Stimulated activated CD4-positive, alpha-beta T cell treated with anti-CD3 and anti-CD28 coated beads, Interleukin-15, amount 100 ng/mL, for 48 hours (primary cell): ENCODE measurements at places on chromosomes 4 and X.

DNA sequence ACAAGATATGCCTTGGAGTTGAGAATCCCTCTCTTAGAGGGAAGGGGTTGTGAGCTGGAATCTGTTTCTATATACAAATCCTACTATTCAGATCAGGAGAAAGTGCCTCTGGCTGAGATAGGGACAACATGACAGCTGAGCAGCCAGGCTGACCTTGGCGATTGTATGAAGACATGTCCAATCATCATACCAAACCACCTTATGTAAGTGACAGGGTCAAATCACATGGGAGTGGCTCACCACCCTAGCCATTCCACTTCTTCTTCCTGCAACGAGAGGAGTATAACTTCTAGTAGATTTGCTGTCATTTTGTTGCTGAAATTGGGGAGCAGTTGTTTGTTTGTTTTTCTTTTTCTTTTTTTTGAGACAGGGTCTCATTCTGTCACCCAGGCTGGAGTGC lies 48.3 kb upstream of the TMEM150C start:
- no peak for DNase-seq

- no peak for DNase-seq
Measured at GRCh38 chrX:43564953-43565352, 91.1 kb upstream of the MAOA start.

GRCh38 chrX:45022150-45022549 lies 149.2 kb downstream of the KDM6A start:
- no peak for DNase-seq

GRCh38 chr4:143961075-143961474 lies 55.7 kb upstream of the GYPE start:
- DNase-seq: no peak

DNA sequence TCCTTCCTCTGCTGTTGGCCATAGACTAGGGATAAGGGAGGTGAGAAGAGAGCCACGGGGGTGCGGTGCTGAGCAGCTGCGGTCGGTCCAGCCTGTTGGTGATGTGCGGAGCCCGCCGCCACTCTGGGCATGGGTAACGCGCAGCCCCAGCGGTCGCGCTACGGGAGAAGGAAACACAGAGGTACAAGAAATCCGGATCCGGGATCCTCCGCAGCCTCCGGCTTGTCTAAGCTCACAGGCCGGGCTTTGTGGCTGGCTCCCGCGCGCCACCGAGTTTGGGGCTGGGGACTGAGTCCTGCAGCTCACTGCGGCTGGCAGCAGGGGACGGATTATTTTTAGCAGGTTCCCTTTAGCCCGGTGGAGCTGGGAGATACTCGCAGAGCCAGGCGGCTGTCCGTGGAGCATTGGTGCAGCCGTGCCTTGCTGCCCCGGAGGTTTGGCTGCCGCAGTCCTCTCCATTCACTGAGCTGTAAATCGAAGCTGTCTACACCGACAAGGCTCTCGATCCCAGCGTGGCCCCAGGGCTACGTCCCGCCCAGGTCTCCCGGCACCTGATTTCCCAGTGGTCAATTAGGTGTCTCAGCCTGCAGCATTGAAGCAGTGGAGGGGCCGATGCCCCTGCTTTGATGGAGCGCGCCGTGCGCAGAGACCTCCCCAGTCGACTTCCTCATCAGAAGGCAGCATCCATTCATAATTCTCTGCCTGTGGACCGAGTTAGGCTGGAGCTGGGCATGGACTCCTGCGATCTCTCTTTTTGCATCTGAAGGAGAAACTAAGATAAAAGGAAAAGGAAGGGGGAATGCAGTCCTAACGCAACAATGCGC lies 81.9 kb upstream of the SCML1 start:
- DNase-seq: no peak

- no peak for DNase-seq
Measured at GRCh38 chrX:72641611-72642010, 69.0 kb upstream of the HDAC8 start.

DNA sequence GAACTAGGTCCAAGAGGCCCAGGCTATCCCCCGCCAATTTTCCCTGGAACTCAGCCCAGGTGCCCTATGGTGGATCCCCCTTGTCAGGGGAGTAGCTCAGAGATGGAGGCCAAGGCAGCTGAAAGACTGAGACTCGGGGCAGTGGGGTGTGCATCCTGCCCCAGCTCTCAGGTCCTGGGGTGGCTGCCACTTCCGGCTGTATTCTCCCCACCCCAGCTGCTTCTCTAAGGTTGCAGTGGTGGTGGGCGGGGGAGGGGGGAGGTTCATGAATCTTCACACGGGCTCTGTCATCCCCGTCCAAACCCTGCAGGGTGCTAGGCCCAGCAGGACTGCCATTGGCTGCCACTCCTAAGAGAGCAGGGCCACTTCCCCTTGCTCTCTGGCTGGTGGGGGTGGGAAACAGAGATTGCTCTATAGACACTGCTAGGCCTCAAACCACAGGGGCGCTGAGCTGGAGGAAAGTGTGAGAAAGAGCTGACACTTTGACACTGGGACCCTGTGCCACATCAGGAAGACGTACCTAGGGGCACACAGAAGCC lies 1.5 kb downstream of the SASH3 start:
- DNase-seq: peak; percentile 79

- no peak for DNase-seq
Measured at GRCh38 chr4:121726642-121727268, 30.0 kb upstream of the ANXA5 start.

GRCh38 chr4:15213302-15213970 lies 211.2 kb downstream of the CPEB2 start:
- DNase-seq: no peak

- no peak for DNase-seq
Measured at GRCh38 chr4:166165829-166166420, 292.9 kb downstream of the TLL1 start.

GRCh38 chr4:19722404-19722803 lies 529.3 kb upstream of the SLIT2 start:
- DNase-seq: no peak

- DNase-seq: no peak
Measured at GRCh38 chrX:40449956-40450706, 130.6 kb upstream of the ATP6AP2 start.

DNA sequence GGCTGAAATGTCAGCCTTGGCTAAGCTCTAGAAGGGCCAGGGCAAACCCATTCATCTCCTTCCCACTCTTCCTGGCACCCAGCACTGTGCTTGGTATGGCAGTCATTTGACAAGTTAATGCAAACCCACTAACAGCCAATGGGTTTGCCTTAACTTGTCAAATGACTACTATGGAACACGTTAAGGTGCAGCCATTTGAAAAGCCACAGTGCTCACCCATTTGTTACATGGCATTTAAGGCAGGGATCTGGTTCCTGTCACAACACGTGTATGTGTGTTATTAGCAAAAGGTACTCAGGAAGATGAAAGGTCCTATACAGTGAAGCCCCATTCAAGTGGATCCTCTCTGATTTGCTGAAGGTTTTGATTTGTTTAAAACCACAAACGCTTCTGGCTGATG lies 7.2 kb downstream of the CRMP1 start:
- DNase-seq: no peak

DNA sequence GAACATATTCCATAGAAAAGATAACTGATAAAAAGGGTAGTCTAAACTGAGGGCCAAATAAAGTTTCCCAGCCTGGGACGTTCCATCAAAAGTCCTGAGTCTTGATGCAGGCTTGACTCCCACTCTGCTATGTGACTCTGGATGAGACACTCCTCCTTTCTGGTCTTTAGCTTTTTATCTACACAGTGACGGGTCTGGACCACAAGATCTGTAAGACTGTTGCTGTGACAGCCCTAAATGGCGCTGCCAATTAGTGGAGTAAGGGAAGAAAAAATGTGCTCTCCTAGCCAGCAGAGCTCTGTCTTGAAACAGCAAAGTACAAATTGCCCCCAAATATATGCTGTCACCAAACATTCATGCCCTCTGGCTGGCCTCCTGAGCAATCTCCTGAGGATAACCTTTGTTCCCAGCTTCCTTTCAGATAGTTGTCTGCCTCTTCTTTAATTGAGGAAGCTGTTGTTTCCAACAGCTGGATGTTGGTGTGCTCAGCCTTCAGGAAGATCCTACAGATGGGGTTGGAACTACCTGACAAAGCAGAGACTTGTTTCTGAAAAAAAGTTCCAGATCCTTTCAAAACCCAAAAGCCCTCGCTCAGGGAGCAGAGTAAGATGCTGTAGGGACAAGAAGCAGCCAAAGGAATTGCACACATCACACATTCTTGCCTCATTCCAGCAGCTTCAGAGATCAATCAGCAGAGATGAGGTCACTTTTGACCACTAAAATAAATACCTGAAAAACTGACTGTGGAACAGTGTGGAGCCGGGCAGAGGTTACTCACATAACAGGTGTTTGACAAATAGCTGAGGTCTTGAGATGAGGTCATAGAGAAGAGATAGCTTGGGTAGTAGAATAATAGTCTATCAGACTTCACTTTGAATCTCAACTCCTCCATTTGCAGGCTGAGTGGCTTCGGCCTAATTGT lies 383.4 kb upstream of the FGF13 start:
- no peak for DNase-seq

DNA sequence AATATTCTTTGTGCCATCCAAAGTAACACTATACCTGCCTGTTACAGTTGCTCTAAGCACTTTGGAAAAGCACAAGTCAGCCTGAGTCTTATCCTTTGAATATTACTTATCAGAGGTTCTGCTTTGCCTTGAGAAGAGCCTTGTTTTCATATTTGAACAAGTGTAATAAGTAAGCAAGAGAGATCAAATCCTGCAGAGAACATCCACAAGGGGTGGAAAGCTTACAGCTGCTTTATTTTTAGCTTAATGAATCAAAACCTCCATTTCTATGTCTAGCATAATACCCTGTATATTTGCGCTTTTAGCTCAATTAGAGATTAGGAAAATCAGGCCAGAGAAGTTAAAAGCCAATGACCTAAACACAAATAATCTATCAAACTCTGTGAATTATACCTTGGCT lies 139.8 kb downstream of the CDS1 start:
- no peak for DNase-seq

DNA sequence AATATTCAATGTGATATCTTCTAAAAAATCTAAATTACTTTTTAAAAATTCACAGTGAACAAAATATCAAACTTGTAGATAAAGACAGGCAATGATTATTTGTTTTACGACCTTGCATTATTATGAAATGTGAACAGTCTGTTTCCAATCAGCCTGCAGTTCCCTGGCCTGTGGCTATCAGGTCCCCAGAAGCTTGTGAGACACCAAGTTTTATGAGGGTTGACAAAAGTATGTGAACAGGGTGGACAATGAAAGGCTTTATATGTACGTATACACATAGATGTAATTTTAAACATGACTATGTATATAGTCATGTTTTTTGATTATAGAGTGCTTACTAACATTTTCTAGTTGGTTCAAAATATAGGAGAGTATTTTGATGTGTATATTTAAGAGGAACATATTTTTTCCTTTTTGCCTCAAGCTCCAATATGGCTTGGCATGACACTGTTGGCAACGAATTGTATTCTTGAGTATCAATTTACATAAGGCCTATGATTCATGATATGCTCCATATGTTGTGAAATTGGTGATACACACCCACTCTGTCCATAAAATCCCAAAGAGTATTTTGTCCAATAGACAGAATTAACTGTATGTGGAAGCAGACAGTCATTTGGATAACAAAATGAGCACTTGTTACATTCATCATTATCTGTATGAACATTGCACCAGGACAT lies 55.7 kb downstream of the BTC start:
- no peak for DNase-seq

- no peak for DNase-seq
Measured at GRCh38 chr4:815464-816146, 10.3 kb downstream of the CPLX1 start.

GRCh38 chr4:140930557-140930956 lies 174.4 kb upstream of the TBC1D9 start:
- no peak for DNase-seq

GRCh38 chr4:77220828-77221613 lies 64.0 kb downstream of the CCNG2 start:
- DNase-seq: no peak

- no peak for DNase-seq
Measured at GRCh38 chrX:104280609-104281008, 25.9 kb upstream of the ESX1 start.

DNA sequence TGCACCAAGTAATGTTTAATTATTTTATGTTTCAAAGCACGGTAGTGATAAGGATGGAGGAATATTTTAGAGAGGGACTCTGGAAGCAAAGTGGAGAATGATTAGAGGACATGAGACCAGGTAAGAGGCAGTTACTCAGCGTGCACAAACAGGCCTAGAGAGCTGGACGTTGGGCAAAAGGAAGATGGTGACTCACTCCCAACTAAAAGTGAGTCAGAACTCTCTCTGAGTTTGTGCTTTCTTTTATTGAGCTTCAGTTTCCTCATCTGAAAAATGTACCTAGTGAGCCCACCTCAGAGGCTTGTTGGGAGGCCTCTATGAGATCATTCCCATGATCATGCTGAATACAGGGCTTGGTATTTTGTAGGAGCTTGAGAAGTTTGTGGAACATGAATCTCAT lies 1.6 kb upstream of the ZC4H2 start:
- no peak for DNase-seq

- no peak for DNase-seq
Measured at GRCh38 chr4:188934320-188934962, 795.2 kb downstream of the TRIML1 start.

DNA sequence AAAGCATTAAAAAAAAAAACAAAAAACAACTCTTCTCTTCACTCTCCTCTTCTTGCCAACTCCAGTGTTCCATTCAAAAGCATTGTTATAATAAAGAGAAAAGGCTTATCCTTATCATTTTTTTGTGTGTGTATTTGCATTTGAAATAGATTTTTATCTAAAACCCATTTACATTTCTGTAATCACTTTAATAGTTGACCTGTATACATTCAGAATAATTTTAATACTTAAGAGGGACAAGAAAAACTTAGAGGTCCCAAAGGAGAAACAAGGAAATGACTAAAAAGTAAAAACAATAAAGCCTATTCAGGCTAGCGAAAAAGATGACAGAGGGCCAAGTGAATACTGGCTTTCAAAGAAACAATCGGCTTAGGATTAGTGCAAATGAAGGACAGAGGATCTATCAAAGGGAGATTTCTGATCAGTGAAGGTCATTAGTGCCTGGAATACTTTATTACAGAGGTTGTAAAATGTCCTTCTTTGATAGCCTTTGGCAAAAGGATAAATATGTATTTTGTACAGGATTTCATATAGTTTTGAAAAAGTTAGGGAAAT lies 808.3 kb downstream of the RPA4 start:
- DNase-seq: no peak

- no peak for DNase-seq
Measured at GRCh38 chr4:80133240-80133783, 60.3 kb upstream of the ANTXR2 start.

DNA sequence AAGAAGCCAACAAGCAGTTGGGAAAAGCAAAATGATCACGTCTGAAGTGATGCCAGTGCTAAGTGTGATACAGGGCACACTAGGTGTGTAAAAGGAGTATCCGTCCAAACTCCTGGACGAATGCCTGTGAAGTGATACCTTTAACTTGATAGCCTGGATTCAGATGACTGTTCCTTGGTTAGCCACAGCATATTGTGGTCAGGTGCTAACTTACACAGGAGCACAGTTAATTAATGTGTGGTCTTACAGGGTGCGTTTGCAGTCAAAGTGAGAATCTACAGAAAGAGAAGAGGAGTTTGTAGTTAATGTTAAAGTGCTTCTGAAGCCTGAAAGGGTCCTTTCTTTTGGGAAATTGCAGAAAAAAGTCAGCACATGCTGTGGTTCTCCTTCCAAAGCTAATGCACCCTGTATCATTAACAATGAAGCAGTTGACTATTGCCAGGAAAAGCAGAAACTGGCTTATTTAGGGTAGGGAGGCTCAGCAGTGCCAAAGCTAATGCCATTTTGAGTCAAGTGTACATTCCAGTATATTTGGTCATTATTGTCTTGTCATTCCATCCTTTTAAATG lies 61.1 kb downstream of the DCLK2 start:
- DNase-seq: no peak

GRCh38 chr4:87465739-87466366 lies 43.5 kb downstream of the NUDT9 start:
- DNase-seq: no peak

GRCh38 chr4:105805501-105806120 lies 89.7 kb upstream of the NPNT start:
- DNase-seq: no peak
